ENCODE measurements at places on chromosomes 2 and 18.

- DNase-seq: no peak
These were observed 35.5 kb downstream of the RTP5 start for GRCh38 chr2:241904791-241905710.

DNA sequence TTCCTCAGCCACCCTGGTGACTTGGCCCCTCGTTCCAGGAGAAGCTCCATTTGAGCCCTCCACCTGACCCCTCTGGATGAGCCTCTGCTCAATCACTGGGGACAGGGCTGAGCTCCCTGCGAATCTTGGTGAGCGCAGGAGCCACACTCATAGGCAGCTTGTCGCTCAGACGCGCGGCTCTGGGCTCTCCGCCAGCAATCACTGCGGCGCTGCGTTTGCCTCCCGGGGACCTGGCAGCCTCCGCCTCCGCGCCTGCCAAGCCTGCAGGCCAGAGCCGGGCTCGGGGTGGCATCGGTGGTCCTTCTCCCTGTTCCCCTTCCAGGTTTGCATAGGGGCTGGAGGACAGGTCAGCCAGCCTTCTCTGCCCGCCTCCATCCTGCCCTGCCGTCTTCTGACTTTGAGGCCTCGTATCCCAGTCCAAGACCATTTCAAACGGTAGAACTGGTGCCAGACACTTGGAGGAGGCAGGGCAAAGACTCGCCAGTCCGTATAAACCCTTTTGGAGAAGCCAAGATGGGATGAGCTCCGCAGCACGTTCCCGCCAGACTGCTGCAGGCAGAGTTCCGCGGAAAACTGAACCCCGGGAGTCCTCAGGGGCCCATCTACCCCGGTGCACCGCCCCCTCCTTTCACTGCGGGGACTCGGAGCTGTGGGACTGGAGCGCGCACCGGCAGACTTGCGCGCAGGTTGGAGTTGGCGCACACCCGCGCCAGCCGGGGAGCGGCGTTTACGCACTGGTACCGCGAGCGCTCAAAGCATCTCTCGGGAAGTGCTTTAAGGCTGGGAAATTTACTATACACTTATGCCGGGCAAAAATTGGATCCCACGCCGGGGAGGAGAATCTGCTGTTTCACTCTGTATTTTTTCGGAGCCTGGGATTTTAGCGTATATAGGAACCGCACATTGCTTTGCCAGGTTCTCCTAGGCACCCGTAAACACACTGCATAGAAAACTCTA is 1.1 kb upstream of the TACR1 start:
- no peak for DNase-seq

- DNase-seq: no peak
These were observed 171.0 kb downstream of the SRBD1 start for GRCh38 chr2:45439788-45440773.

GRCh38 chr18:9616049-9616448 is 1.7 kb upstream of the PPP4R1 start:
- DNase-seq: no peak

GRCh38 chr18:52140986-52141385 is 199.0 kb upstream of the DCC start:
- no peak for DNase-seq

GRCh38 chr18:49537232-49537896 is 24.5 kb upstream of the LIPG start:
- no peak for DNase-seq

DNA sequence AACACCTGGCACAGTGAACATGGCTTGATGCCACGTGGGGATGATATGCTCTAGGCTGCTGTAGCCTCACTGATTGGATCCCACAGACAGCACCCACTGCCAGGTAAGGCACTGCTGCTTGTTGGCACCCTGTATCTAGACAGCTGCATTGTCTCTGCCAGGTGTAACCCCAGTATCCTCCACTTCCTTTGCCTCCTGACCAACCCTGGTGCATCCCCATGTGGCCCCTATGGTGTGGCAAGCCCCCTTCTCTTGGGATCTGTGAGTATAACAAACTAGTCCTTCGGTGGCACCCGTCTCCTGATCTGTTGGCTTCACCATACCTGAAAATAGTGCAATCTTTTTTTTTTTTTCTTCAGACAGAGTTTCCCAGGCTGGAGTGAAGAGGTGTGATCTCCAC is 11.1 kb downstream of the TEX51 start:
- DNase-seq: no peak

DNA sequence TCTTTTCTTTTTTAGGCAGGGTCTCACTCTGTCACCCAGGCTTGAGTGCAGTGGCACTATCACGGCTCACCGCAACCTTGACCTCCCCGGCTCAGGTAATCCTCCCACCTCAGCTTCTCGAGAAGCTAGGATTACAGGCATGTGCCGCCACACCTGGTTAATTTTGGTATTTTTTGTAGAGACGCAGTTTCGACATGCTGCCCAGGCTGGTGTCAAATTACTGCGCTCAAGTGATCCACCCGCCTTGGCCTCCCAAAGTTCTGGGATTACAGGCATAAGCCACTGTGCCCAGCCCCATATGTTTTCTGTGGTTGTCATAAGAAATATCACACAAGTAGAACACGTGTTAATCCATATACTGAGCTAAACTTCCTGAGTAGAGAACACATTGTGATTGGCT is 14.6 kb downstream of the ENOSF1 start:
- DNase-seq: peak; percentile 62

DNA sequence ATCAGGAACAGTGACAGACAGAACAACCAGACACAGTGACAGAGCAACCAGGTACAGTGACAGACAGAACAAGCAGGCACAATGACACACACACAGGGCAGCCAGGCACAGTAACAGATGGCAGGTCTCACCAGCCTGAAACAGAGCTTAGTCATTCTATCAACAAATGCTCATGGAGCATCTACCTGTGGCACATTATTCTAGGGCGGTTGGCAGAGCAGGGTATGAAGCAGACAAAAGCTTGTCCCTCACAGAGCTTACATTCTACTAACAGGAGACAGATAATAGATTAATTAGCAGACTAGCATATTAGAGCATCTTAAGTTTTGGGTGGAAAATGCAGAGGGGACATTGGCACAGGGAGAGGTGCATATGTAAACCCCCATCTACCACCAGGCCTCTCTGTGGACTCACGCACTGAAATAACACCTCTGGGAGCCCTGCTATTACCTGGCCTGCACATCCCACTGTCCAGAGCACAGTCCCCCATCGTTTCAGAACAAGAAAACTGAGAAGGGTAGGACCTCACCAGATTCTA is 64.1 kb upstream of the RAB6C start:
- DNase-seq: peak; percentile 72

DNA sequence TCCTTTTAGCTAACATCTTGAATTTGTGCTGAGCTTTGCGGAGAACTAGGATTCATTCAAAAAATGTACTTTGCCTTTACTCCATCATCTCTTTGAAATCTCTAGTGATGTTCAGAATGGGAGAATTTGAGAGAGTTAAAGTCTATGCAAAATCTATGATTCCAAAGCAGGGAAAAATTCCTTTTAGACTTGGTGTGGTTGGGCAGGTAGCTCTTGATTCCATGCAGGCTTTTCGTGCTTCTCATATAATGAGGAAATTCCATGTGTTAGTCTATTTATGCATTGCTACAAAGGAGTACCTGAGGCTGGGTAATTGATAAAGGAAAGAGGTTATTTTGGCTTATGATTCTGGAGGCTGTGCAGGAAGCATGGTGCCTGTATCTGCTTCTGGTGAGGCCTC is 258.9 kb upstream of the EPHA4 start:
- DNase-seq: no peak

DNA sequence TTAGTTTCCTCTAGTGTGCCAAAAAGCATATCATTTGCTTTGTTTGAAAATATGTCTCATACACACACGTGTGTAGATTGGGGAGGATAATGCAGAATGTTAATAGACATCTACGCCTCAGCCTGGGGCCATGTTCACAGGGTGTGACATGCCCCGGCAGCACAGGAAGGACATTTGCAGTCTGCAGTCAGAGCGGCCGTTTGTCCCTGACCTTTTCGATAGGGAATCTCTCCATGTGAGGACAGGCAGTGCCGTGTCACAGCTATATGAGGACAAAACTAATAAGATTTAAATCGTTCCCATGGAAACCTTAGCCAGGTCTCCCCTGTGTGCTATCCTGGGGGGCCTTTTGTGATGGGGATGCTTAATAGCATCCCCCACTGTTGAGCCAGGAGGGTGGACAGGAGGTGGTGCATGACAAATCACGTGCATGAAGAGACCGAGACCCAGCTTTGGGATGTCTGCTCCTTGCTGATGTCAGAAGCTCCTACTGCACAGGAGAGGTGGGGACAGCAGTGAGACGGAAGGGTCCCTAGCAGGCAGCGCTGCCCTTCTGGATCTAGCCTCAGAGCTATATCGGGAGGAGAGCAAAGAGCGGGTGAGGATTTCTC is 100.6 kb downstream of the RNF144A start:
- no peak for DNase-seq

- DNase-seq: no peak
These were observed 1583.4 kb upstream of the PIK3C3 start for GRCh38 chr18:40371673-40372072.

GRCh38 chr2:1748176-1748740 is 3.9 kb upstream of the PXDN start:
- DNase-seq: no peak

GRCh38 chr2:144554492-144555210 is 34.7 kb upstream of the ZEB2 start:
- DNase-seq: no peak

DNA sequence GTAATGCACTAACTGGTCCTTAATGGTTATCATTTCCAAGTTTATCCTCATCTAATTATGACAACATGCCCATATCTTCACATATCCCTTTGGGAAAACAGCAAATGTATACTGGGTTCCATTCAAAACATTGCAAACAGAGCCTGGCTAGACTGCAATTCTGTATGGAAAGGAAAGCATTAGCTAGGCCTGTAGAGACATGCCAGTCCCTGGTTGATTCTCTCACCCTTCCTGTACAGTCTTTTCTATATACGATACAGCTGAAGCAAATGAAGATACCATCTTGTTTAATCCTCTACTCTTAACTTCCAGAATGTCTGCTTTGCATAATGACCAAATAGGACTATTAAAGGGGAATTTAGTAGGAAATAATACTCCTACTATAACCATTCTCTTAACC is 294.4 kb upstream of the MC4R start:
- DNase-seq: no peak

DNA sequence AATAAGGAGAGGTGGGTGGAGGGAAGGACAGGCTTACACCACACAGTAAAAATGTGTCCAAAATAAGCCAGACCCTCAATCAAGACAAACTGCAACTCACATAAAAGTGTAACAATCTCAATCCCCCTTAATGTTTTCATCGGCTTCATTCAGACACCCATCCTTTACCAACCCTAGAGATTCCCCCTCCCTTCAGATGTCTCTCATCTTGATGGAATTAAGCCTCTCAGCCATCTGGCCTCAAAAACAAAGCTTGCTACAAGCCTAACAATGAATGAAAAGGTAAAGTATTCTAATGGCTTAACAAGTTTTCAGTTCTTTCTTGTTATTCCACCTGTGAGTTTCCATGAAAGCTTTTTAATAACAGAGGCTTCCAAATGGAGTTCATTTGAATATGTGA is 5.2 kb downstream of the RTTN start:
- no peak for DNase-seq

- DNase-seq: no peak
These were observed 9.5 kb downstream of the PASK start for GRCh38 chr2:241139531-241140444.

- DNase-seq: no peak
These were observed 38.5 kb upstream of the PDCL3 start for GRCh38 chr2:100524331-100524730.

GRCh38 chr18:49778826-49779465 is 34.4 kb downstream of the ACAA2 start:
- no peak for DNase-seq

- DNase-seq: no peak
These were observed 223.8 kb downstream of the FBXO15 start for GRCh38 chr18:73923866-73924265.

GRCh38 chr2:11863103-11863502 is 116.7 kb downstream of the LPIN1 start:
- no peak for DNase-seq

DNA sequence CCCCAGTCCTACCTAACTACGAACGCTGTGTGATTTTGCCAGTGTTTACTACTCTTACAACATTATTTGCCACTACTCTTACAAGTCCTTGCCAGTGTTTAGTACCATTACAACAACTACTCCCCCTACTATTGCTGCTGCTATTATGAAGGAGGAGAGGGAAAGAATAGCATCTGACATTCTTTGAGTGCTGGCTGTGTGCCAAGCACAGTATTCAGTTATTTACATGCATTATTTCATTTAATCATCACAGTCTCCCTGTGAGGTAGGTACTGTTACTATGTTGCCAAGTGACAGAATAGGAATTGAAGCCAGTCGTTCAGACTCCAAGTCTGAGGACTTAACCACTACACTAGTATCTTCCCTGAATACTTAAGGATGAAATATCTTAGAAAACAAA is 185.9 kb upstream of the FOSL2 start:
- no peak for DNase-seq
